Heart right ventricle (tissue), 16 donors: ENCODE measurements at places on chromosomes 1 and 21.
A peak's percentile ranks its signal among the peaks of the same experiment; 100 is the strongest.

DNA sequence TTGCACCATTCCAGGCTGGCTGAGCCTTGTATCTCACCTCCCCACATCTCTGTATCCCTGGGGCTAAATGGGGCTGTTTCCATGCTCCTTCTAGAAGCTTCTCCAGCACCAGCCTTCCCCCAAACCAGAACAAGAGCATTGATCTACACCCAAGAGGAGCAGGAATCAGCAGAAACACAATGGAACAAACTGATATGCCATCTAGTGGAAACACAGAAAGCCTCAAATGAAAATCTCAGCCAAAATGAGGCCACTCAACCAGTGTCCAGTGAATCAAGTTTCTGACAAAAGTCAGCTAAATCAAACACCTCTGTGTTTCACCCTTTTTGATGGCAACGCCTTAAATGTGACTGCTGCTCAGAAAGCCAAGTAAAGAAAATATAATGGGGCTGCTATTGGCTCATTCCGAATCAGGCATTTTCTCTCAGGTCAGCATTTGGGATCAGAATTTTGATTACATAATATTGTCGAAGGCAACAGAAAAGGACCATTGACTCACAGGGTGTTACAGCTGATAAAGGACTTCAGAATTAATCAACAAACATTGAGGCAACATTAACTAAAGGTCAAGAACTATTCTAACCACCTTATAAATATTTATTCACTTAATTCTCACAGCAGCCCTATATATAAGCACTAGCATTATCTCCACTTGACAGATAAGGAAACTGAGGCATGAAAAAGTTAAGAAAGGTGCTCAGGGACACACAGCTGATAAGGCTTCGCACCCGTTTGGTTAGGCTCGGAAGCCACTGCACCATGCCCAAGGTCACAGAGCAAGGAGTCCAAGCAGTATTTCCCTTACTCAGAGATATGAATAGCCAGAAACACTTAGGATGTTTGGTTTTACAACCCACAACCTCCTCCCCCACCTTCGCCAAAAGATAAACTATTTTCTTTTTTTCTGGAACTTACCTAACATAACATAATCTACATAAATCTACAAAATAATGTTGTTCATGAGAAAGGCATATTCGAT lies 85.8 kb upstream of the KCNJ15 start:
- no peak for DNase-seq

DNA sequence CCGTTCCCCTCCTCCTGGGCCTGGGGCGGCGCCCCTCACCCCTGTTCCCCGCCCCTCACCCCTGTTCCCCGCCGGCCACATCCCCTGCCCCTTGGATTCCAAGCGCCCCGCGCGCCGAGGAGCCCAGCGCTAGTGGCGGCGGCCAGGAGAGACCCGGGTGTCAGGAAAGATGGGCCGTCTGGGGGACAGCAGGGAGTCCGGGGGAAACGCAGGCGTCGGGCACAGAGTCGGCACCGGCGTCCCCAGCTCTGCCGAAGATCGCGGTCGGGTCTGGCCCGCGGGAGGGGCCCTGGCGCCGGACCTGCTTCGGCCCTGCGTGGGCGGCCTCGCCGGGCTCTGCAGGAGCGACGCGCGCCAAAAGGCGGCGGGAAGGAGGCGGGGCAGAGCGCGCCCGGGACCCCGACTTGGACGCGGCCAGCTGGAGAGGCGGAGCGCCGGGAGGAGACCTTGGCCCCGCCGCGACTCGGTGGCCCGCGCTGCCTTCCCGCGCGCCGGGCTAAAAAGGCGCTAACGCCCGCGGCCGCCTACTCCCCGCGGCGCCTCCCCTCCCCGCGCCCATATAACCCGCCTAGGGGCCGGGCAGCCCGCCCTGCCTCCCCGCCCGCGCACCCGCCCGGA lies at the start of gene TP73:
TSS of gene TP73 (plus strand) at position 587 of the 618 bp plus-strand sequence. CDS start 29,850 bp downstream, outside the sequence.
- DNase-seq, result peak; percentile 31

DNA sequence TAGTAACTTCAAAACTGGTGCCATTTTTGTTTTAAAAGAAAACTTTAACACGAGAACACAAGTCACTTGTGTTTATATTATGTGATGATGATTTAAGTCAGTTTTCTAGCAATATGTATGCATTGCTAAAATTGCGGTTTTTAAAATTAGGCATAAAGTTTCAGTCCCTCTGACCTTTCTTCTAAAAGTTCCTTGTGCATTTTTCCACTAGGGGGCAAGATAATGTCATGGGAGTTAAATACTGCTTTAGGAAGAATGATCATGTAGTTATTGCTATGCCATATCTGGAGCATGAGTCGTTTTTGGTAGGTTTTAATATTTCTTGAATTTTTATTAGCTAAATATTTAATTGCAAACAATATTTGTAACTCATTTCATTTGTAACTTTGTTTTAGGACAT lies 10.7 kb downstream of the CDC7 start:
- no peak for DNase-seq

GRCh38 chr21:16423921-16424320 lies 694.1 kb downstream of the USP25 start:
- DNase-seq, result no peak

- no peak for DNase-seq
These were observed 57.9 kb upstream of the TTC34 start for GRCh38 chr1:2859219-2859880.

GRCh38 chr1:181718034-181718433 lies 234.7 kb downstream of the CACNA1E start:
- no peak for DNase-seq

DNA sequence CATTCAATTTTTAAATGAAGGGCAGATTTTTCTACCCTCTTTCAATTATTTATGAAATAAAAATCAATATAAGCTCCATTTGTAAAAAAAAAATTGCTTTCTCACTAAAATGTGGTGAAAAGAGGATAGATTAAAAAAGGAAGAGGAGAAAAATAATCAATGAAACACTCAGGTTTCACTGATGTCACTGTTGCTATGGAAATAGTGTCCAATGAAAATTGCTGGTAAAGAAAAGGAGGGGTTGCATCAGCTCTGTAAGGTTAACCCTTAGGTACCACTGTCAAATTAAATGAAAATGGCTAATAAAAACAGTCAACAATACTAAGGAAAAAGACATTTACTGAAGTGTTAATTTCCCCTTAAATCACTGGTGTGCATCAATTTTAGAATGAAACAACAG lies 91.6 kb upstream of the TTC39A start:
- DNase-seq, result no peak

- no peak for DNase-seq
These were observed 294.3 kb upstream of the SPAG17 start for GRCh38 chr1:118479351-118479750.

DNA sequence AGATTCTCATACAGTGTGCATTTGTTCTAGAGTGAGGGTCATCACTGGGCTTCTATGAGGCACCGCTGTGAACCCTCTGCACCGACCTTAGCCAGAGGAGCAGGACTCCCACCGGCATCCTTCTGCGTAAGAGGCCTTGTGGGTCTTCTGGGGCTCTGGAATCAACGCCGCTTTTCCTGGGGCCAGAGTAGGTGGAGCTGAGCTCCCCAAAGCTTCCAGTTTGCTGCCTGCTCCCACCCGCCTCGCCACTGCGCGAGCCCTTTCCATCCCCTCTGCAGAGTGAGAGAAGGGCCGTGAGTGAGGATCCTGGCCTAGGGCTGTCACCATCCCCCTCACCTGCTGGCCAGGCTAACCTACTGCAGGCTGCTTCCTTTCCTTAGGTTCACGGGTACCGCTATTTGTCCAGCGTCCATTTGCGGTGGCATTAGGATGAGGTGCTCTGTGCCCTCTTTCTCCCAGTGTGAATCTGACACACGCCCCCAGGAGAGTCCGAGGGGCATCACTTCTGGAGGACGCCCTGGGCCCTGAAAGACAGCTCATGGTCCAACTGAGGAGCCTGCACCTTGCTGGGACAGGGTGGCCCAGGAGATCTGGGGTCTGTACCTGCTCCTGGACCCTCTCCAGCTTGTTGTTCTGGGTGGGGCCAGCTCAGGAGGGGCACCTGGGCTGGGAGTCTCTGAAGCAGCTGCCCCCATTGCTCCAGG lies 36.2 kb downstream of the UMODL1 start:
- no peak for DNase-seq

- DNase-seq, result no peak
These were observed 49.4 kb downstream of the C1orf198 start for GRCh38 chr1:230818901-230819300.

GRCh38 chr1:232704694-232705680 lies 75.1 kb upstream of the SIPA1L2 start:
- peak; percentile 9 for DNase-seq

DNA sequence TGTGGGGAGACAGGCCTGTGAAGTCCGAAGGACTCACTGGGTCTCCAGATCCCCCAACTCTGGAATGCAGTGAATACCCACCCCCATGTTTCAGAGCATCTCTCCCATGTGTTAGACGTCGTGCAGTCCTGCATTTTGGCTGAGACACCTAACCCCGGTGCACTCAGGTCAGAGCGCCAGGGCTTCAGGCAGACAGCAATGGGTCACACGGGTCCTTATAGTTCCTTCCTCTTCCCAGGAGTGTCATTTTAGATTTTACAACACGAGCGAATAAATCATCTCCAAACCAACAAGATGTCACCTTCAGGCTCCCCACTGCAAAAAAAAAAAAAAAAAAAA lies 5.1 kb downstream of the PRRX1 start:
- DNase-seq, result no peak

GRCh38 chr1:44924835-44925464 lies 61.4 kb downstream of the EIF2B3 start:
- no peak for DNase-seq

DNA sequence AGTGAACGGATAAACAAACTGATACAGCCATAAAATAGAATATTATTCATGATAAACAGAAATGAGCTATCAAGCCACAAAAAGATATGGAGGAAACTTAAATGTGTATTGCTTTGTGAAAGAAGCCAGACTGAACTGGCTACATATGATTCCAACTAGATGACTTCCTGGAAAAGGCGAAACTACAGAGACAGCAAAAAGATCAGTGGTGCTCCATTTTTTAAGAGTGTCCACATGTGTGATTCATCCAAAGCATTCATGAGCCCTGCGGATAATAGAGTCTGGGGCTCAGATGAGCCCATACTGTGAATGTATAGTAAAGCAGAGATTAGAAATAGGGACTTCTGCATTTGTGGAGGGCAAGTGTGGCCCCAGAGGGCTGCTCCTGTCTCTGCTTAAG lies 7.8 kb upstream of the TMEM222 start:
- DNase-seq, result no peak

DNA sequence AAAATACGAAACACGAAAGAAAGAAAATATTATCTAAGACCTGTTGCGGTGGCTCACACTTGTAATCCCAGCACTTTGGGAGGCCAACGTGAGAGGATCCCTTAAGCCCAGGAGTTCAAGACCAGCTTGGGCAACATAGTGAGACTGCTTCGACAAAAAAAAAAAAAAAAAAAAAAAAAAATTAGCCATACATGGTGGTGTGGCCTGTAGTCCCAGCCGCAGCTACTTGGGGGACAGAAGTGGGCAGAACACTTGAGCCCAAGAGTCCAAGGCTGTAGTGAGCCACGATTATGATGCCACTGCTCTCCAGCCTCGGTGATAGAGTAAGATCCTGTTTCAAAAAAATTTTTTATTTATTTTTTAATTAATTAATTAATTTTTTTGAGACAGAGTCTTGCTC lies 1.5 kb upstream of the RAB13 start:
- no peak for DNase-seq

DNA sequence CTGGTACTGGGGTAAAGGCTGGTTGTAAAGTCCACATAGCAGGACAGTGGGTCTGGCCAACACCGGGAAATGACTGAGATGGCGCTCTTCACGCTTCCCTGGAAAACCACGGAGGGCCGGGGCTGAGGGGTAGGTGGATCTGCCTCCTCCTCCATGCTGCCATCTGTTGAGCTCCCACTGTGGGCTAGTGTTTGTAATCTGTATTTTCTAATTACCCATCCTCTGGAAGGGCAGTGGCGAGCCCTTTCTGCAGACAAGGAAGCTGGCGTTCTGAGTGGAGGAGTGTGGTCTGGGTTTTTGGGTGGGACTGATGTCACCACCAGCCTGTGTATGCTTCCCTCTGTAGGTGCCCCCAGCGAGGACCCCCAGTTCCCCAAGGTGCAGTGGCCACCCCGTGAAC lies 34.1 kb upstream of the LHX4 start:
- DNase-seq, result no peak

- DNase-seq, result no peak
These were observed 30.9 kb downstream of the LAMB3 start for GRCh38 chr1:209621286-209621685.

DNA sequence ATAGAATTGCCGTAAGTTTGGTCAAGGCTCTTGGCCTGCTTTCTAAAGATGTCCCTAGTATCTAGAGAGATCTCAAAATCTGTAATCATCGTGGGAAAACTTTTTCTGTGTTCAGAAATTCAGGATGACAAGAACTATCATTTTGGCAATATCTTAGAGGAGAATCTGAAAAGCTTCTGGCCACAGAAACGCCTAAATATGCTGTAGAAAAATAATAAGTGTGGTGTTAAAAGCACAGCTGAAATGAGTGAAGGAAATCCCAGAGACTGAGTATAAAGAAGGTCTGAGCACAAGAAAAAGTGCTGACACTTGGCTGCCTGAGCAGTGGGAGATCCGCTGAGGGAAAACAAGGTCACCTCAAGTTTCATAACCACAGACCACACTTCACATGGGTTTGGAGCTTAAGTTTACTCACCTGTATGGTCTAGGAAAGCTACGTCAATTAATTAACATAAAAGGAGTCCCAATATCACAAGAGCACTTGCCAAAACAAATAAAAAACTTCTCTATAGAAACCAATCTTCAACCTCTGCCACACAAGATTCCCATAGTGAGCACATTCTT lies 235.2 kb upstream of the IRF2BP2 start:
- no peak for DNase-seq

GRCh38 chr1:167268347-167268787 lies 47.7 kb downstream of the POU2F1 start:
- no peak for DNase-seq

DNA sequence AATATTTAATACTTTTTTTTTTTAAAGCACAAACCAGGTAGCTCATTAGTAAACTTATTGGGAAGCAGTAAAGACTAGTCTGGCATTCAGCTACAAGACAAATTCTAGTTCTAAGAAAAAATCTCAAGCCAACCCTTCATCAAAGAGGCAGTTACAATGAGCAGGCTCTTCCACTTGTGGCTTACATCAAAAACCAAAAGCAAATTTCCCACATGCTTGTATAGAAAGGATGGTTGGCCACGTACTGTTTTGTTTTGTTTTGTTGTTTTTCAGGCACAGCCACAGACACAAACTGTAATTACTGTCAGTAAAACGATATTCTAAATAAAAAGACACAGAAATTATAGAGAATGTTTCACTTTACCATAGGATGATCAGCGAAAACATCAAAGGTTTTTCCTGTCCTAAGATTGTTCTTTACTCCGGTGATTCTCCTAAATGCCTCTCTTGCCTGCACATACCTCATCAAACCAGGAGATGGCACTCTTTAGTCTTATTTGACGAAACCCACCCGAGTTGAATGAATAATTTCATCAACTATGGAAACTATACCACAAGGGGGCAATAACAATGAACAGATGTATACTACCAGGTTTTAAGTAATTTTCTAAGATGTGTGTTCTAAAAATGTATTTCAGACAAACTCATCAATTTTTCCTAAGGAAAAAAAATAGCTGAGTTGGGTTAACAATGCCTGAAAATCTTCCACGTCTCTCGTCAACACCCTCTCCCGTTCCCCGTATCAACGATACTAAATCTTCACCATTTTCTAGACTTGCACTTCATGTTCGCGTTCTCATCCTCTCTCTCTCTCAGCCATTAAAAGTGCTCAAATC lies 26.9 kb downstream of the RPL5 start:
- no peak for DNase-seq
